ENCODE measurements at places on chromosomes 12 and 14.

DNA sequence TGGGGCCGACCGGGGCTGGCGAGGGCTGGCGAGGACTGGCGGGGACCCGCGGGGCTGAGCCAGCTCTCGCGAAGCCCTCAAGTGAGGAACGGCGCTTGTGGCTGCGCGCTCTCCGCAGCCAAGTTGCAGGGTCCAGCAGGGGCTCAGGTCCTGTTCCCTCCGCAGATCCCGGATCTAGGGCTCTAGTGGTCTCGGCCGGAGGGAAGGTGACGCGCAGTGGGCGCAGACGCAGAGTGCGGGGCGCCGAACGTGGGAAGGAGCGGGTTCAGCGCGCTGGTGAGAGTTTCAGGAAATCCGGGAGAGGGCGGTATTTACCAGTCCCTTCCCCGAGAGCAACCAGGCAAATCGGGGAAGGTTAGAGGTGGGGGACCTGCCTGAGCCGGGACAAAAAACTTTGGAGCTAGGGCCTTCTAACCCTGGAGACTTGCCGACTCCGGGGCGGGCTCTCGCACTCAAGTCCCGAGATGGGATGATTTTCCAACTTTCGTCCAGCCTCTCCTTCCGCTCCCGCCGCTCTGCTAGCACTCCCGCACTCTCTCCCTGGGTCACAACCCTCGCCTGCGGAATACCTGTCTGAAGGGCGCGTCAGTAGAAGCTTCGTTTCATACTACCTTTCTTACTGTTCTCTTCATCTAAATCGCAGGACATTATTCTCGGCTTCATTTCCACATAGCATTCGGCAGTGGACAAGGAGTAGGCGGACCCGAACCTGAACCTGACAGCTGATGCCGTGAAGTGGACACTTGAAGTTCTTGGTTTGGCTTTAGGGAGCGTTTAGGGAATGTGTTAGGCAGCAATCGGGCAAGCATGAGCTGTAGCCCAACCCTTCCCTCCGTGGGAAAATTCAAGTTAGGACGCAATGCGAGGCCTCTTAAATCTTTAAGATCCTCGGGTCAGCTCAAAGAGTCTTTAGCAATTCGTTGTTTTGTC lies 13.6 kb upstream of the PAX9 start:
- no peak for DNase-seq

DNA sequence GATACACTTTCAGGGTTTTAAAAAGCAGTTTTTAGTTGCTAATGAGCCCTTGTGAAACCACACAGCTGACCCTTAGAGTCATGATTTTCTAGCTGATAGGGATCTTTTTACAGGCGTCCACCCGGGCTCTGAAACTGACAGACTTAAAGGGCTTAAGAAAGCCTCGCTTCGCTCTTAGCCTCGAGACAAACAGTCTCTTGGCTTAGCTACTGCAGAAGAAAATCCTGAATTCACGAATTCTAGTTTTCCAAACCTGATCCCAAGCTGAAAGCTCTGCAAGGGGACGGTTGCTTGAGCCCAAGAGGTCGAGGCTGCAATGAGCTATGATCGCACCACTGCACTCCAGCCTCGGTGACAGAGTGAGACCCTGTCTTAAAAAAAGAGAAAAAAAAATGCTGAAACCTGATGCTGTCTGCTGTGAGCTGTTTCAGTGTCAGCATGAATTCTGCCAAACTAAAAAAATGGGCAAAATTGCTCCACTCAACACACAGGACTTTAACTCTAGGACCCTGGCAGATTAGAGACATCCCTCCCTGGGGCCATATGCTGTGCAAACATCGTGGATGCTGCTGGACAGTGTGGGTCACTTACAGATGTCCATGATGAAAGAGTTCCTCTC lies 3.1 kb upstream of the HPD start:
- DNase-seq = no peak

- no peak for DNase-seq
These were observed 28.5 kb downstream of the SLC8B1 start for GRCh38 chr12:113306382-113306781.

DNA sequence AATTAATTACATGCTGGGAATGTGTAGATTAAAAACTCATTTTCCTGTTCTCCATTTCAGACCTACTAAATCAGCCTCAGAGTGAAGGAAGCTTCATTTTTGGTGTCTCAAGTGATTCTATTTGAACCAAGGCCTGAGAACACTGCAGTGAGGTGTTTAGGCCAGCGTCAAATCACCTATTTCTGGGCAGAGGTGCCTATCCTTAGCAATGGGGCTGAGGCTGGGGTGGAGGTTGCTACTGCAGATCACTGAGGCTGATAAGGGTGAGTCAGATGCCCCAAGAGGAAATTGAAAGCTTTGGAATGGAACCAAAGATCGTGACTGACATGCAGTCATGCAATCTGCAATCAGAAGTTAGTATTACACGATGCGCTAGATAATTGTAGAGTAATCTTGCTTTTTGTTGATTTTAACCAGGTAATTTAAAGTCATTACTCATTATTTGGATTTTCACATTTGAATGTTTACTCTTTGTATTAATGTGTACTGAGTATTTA lies 4.4 kb downstream of the TXNRD1 start:
- peak; percentile 65 for DNase-seq

DNA sequence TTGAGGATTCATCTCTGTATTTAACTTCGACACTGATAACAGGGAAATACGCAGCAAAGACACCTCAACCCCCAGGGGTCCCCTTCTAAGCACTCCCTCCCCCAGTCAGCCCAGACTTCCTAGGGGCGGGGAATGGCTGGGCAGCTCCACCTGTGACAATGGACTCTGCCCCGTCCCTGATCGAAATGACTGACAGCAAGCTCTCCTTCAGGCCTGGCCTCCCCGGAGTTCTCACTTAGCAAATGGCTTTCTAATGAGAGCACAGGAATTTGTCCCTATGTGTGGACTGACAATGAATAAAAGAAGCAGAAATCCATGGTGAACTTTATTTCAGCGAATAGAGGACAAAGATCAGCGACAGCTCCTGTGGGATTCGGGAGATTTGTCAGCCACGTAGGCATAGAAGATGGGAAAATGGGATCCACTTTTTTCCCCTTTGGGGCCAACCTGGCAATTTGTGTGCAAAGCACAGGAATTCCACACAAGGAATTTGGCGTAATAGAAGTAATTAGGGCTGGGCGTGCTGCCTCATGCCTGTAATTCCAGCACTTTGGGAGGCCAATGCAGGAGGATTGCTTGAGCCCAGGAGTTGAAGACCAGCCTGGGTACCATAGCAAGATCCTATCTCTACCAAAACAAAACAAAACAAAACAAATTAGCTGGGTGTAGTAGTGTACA lies 63.8 kb downstream of the TNFAIP2 start:
- no peak for DNase-seq

DNA sequence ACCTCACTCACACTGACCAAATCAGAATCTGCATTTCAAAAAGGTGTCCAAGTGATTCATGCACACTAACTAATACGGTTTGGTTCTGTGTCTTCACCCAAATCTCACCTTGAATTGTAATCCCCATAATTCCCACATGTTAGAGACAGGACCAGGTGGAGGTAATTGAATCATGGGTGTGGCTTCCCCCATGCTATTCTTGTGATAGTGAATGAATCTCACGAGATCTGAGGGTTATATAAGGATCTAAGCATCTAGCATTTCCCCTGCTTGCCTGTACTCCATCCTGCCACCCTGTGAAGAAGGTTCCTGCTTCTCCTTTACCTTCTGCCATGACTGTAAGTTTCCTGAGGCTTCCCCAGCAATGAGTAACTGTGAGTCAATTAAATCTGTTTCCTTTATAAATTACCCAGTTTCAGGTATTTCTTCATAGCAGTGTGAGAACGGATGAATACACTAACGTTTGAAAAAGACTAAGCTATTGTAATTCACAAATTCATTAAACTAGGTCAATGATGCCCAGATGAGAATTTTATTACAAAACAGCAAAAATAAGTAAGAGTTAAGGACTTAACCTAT lies 759.1 kb downstream of the GALC start:
- no peak for DNase-seq

DNA sequence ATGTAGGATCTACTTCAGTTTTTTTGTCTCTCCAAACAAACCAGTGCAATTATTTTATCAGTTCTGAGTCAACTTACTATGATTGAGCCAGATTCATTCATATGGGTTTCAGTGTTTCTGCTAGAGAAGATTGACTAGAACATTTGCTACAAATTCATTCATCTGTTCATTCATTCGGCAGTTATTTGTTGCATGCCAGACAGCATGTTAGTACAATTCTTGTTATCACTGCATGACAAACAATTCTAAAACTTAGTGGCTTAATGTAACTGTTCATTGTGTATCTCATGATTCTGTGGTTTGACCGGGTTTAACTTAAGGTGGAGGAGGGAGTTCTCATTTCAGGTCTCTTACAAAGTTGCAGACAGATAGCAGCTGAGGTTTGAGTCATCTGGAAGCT lies 52.3 kb downstream of the POLR3B start:
- DNase-seq = no peak

DNA sequence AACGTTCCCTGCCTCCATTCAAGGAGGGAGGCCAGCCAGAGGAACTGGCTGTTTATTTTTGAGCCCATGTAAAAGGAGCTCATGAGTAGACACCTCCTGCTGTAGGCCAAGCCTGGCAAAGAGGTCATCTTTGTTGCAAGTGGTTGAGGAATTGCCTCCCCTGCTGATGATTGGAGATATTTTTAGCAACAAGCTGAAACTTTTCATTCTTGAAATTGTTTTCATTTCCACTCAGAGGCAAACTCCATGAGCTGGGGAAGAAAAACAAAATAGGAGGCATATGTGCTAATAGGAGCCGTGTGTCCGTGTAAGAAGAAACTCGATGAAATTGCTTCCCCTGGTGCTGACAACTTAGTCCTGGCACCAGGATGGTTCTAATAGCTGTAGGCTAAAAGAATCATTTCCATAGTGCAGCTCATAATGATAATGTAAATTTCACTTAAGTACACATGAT lies 440.1 kb upstream of the FAR2 start:
- no peak for DNase-seq

DNA sequence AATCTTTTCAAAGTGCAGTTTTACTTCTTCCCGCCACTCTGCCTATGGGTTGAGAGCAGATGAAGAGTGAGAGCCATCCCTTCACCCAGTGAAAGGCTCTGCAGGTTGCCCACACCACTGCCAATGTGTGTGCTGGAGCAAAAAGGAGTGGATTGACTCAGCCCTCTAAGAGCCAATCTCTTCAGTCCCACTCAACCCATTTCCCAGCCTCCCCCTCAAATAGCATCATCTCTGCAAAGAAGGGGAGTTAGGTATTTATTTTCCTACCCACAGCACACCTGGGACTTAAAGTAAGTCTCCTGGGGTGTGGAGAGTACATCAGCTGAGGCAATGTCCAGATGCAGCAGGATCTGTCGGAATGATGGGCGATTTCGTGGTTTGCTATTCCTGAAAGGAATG lies 15.3 kb downstream of the MAP3K12 start:
- DNase-seq = no peak

GRCh38 chr14:59123975-59124374 lies 64.5 kb upstream of the DAAM1 start:
- no peak for DNase-seq

DNA sequence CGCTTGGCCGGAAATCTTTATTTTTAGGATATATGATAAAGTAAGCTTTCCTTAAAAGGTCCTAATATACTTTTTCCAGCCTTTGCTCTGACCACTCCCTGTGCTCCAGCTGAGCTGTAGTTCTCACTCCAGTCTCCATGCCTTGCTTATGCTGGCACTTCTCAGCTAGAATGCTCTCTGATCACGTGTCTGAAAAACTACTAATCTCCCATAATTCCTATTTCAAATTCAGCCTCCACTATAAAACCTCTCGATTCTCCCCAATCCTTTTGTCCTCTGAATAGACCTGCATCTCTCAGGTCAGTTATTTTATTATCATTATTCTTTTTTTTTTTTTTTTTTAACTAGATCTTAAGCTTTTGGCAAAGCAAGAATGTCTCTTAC lies 3.7 kb downstream of the BIN2 start:
- no peak for DNase-seq

- DNase-seq = no peak
These were observed 7.8 kb downstream of the KRT76 start for GRCh38 chr12:52769354-52769753.

DNA sequence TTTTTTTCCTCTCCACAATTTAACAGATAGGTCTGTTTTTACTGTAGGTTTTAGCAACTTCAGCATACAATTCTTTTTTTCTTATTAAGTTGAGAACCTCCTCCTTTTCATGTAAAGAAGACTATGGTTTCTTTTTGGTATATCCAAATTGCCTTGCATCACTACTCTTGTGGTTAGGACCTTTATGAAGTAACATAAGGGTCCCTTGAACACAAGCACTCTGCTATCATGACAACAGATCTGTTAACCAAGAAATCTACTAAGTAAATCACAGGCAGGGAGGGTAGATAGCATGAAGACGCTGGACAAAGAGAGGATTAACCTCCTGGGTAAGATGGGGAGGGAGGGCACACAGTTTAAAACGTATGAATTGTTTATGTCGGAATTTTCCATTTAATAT lies 380.6 kb downstream of the CCDC91 start:
- DNase-seq = no peak

GRCh38 chr12:107464644-107465043 lies 221.0 kb upstream of the PWP1 start:
- DNase-seq = no peak

GRCh38 chr14:101207041-101207440 lies 303.5 kb upstream of the RTL1 start:
- no peak for DNase-seq

- DNase-seq = no peak
These were observed 37.5 kb downstream of the CDC42BPB start for GRCh38 chr14:103019826-103020225.

GRCh38 chr12:122126342-122126635 lies 47.7 kb downstream of the IL31 start:
- DNase-seq = no peak
